ENCODE measurements at places on chromosomes 3 and 15.

- peaks cover 8% of the 10 kb centered on the region for H3K27me3 ChIP-seq
- no peak for DNase-seq
- H3K4me1 ChIP-seq, result peaks cover 11% of the 10 kb centered on the region
- H3K4me3 ChIP-seq, result no peak overlapping the region
- no peaks in the 10 kb centered on the region for H3K36me3 ChIP-seq
- no peak overlapping the region for H3K27ac ChIP-seq
These were observed 945 bp downstream of the VIPR1 start for GRCh38 chr3:42503251-42503924.

- no peak overlapping the region for H3K4me3 ChIP-seq
- H3K27ac ChIP-seq, result no peak overlapping the region
- no peaks in the 10 kb centered on the region for H3K27me3 ChIP-seq
These were observed 182.2 kb upstream of the IL12A start for GRCh38 chr3:159806412-159806811.

DNA sequence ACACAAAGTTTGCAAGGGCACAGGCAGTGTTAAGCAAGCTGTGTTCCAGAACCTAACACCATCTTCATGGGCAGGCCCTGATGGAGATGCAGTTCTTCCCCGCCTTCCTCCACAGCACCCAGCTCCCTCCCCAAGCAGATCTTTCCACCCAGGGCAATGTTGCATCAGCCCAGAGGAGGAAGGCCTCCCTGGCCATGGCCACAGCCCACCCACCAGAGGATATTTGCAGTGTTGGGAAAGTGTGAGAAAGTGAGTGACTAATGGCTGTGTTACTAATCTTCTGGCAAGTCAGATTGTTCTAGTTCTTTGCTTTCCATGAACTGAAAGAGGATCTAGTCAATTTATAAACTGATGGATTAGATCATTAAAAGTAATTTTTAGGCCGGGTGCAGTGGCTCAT is 42.0 kb upstream of the ATP10A start:
- no peak overlapping the region for H3K27ac ChIP-seq
- H3K36me3 ChIP-seq, result no peaks in the 10 kb centered on the region
- no peak for DNase-seq
- no peaks in the 10 kb centered on the region for H3K27me3 ChIP-seq
- no peak overlapping the region for H3K4me3 ChIP-seq
- H3K4me1 ChIP-seq, result no peaks in the 10 kb centered on the region

- no peak for DNase-seq
- no peak overlapping the region for H3K27ac ChIP-seq
- H3K4me1 ChIP-seq, result no peaks in the 10 kb centered on the region
- no peak overlapping the region for H3K4me3 ChIP-seq
These were observed 17.4 kb downstream of the ZIC4 start for GRCh38 chr3:147388700-147389580.

DNA sequence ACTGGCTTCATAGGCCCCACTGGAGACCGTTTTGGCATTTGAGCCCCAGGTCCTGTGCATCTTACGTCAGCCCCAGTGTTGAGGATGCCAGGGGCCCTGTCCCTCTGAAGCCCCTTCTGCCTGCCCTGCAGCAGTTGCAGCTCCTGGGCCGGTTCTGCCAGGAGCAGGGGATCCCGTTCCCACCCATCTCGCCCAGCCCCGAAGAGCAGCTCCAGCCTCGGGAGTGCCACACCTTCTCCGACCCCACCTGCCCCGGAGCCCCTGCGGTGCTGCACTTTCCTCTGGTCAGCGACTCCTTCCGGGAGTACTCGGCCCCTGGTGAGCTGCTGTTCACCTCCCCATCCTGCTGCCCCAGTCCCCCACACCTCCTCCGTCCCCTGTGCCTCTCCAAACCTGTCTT is 8.6 kb downstream of the PLA2G4B start:
- H3K4me3 ChIP-seq, result no peak overlapping the region
- no peaks in the 10 kb centered on the region for H3K27me3 ChIP-seq
- no peak overlapping the region for H3K27ac ChIP-seq
- DNase-seq, result no peak
- peaks cover 29% of the 10 kb centered on the region for H3K36me3 ChIP-seq

GRCh38 chr3:41907330-41908073 is 54.4 kb downstream of the ULK4 start:
- H3K27me3 ChIP-seq, result no peaks in the 10 kb centered on the region
- no peak overlapping the region for H3K4me3 ChIP-seq
- peaks cover 15% of the 10 kb centered on the region for H3K36me3 ChIP-seq
- no peaks in the 10 kb centered on the region for H3K4me1 ChIP-seq
- no peak overlapping the region for H3K27ac ChIP-seq

- no peaks in the 10 kb centered on the region for H3K4me1 ChIP-seq
- no peaks in the 10 kb centered on the region for H3K36me3 ChIP-seq
- no peaks in the 10 kb centered on the region for H3K27me3 ChIP-seq
- H3K4me3 ChIP-seq, result no peak overlapping the region
These were observed 166.4 kb downstream of the CADPS start for GRCh38 chr3:62708638-62709373.

GRCh38 chr3:63970631-63971475 is 52.4 kb downstream of the PSMD6 start:
- peaks cover 20% of the 10 kb centered on the region for H3K4me1 ChIP-seq
- no peaks in the 10 kb centered on the region for H3K36me3 ChIP-seq
- H3K27ac ChIP-seq, result no peak overlapping the region

DNA sequence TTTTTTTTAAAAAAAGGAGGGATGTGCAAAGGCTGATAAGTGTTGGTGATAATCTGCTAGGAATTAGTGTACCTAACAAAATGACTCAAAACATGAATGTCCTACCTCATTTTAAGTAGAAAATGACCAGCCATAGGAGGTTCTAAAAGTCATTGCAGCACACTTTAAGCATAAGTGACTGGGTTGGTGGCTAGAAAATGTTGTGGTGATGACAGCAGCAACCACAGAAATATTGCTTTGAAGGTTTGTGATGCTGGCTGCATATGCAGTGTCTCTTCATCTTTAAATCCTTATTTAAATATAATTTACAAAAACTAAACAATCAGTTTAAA is 55.2 kb downstream of the CMSS1 start:
- DNase-seq, result no peak
- H3K36me3 ChIP-seq, result no peaks in the 10 kb centered on the region
- H3K4me1 ChIP-seq, result peaks cover 6% of the 10 kb centered on the region
- H3K27ac ChIP-seq, result no peak overlapping the region
- H3K4me3 ChIP-seq, result no peak overlapping the region
- H3K27me3 ChIP-seq, result no peaks in the 10 kb centered on the region

DNA sequence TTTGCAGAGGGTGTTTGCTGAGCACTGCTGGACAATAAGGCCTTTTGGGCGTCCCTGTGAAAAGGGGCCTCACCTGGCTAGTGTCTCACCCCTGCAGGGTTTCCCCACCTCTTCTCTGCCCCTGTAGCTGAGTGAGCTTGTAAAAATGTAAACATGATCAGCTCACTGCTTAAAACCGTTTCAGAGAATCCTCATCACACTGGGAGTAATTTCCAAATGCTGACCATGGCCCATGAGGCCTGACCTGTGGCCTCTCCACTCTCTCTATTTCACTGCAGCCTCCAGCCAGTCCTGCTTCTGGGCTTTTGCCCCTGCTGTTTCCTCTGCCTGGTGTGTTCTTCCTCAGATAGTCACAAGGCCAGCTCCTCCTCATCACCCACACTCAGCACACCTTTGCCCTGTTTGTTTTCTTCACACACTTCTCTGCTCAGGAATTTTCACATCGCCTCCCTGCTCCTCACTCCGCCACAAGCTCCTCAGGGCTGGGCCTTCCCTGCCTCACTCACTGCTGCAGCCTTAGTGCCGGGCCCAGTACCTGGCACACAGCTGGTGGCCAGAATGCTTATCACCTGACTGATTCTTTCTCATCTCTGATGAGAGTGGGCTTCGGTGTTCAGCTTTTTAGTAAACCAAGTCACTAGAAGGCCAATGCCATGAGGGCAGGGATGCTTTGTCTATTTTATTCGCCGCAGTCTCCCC is 79.3 kb upstream of the SEC13 start:
- peaks cover 19% of the 10 kb centered on the region for H3K4me1 ChIP-seq
- H3K27ac ChIP-seq, result no peak overlapping the region
- H3K4me3 ChIP-seq, result no peak overlapping the region
- no peak for DNase-seq

DNA sequence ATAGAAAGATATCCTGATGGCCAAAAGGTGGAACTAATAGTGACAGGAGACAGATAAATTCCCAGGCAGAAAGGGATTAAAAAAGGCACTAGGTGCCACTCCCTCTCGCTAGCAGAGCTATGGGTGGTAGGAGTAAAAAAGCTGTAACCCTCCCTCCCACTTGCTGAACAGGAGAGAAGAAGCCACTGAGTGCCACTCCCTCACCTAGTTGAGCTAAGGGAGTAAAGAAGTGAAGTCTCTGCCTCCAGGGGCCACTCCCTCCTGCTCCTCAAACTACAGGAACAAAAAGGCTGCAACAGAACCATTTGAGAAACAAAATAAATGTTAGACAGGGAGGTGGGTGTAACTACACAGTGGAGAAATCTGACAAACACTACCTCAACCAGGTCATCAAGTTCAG is 276.2 kb upstream of the EPHA6 start:
- no peak overlapping the region for H3K4me3 ChIP-seq
- H3K4me1 ChIP-seq, result no peaks in the 10 kb centered on the region
- no peaks in the 10 kb centered on the region for H3K27me3 ChIP-seq
- no peak for DNase-seq

GRCh38 chr3:42755681-42756578 is 17.1 kb downstream of the CCDC13 start:
- no peaks in the 10 kb centered on the region for H3K27me3 ChIP-seq
- H3K36me3 ChIP-seq, result no peaks in the 10 kb centered on the region

DNA sequence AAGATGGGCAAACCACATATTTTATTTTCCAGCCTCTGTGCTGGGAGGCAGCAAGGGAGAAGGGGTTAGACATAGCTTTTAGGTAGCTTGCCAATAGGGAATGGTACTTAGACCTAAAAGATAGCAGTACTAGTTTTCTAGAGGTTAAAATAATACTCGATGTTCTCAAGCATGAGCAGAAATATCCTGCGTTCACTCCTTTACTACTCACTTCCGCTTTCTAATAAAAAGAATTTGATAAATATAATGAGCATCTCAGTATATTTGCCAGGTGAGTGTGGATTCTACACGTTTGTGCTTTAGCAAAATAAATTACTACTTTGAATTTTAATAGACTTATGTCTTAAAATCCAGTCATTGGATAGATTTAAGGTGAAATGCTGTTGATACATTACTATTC is 39.4 kb upstream of the CD47 start:
- peaks cover 92% of the 10 kb centered on the region for H3K4me1 ChIP-seq
- H3K27ac ChIP-seq, result peak overlapping the region; percentile 91
- H3K27me3 ChIP-seq, result no peaks in the 10 kb centered on the region
- peak; percentile 66 for DNase-seq

DNA sequence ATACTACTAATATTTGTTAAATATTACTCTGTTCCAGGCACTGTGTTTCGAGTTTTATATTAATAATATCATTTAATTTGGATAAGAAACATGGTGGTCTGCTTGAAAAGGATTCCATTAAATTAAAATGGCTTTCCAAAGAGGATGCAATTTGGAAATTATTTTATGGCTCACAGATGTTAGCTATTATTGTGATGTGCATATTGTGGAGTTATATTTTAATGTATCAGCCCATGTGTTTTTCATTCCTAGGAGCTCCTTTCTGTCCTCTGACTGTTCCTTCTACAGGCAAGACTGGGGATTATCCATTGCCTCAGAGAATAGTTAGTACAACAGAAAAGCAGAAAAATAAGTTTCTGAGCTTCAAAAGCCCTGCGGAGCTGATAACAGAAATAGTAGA is 376.7 kb upstream of the PDZRN3 start:
- no peaks in the 10 kb centered on the region for H3K27me3 ChIP-seq
- H3K27ac ChIP-seq, result no peak overlapping the region
- DNase-seq, result no peak
- H3K4me1 ChIP-seq, result no peaks in the 10 kb centered on the region

GRCh38 chr3:45792516-45793172 is 3.7 kb downstream of the SLC6A20 start:
- H3K36me3 ChIP-seq, result no peaks in the 10 kb centered on the region
- no peak overlapping the region for H3K27ac ChIP-seq
- H3K4me3 ChIP-seq, result no peak overlapping the region
- no peaks in the 10 kb centered on the region for H3K27me3 ChIP-seq
- DNase-seq, result no peak

DNA sequence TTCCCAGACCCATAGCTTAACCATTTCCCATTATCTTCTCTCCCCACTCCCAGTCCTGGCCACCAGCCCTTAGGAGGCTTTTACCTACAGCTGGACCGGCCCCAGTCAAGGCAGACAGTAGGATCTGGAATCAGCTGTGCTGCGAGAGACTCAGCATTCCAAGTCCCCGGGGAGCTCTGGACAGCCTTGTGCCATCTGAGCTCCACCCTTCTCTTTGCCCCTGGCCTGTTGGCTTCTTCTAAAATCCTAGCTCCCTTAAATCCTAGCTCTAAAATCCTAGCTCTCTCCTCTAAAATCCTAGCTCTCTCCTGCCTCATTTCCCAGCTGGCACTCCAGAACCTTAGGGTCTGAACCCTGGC is 21.3 kb downstream of the MEGF11 start:
- no peak overlapping the region for H3K27ac ChIP-seq
- no peak for DNase-seq
- H3K4me3 ChIP-seq, result no peak overlapping the region

GRCh38 chr15:68113751-68114150 is 59.6 kb downstream of the PIAS1 start:
- no peak for DNase-seq
- H3K4me1 ChIP-seq, result no peaks in the 10 kb centered on the region
- H3K36me3 ChIP-seq, result no peaks in the 10 kb centered on the region
- H3K4me3 ChIP-seq, result no peak overlapping the region

- no peaks in the 10 kb centered on the region for H3K4me1 ChIP-seq
- H3K4me3 ChIP-seq, result no peak overlapping the region
- peak; percentile 14 for DNase-seq
- no peaks in the 10 kb centered on the region for H3K27me3 ChIP-seq
- H3K36me3 ChIP-seq, result peaks cover 15% of the 10 kb centered on the region
These were observed 36.3 kb downstream of the TRIP4 start for GRCh38 chr15:64423970-64424369.

GRCh38 chr3:164752812-164753211 is 325.5 kb downstream of the SI start:
- H3K4me3 ChIP-seq, result no peak overlapping the region
- no peaks in the 10 kb centered on the region for H3K36me3 ChIP-seq
- no peak for DNase-seq

DNA sequence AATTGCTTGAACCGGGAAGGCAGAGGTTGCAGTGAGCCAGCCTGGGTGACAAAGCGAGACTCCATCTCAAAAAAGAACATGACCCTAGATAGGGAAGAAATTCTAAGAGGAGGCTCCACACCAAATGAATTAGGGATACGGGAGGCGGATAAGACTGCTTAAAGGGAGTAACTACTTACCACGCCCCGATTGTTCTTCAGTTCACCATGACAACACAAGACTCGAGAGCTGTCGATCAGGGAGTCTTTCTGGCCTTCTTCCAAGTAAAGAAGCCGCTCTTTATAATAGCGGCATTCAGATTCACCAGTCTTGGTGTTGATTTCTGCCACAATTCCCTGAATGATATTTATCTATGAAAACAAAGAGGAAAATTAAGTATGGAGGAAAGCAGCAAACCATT is 53.9 kb upstream of the TASOR start:
- H3K4me1 ChIP-seq, result no peaks in the 10 kb centered on the region
- H3K27ac ChIP-seq, result no peak overlapping the region
- H3K36me3 ChIP-seq, result peaks cover 49% of the 10 kb centered on the region
- H3K27me3 ChIP-seq, result no peaks in the 10 kb centered on the region

Data from B cell (primary cell).